ENCODE measurements at places on chromosomes 16 and 17.

GRCh38 chr17:75822800-75823166, 21.4 kb downstream of the UNC13D start:
- H3K4me3 ChIP-seq, result no peak overlapping the region
- peaks cover 53% of the 10 kb centered on the region for H3K36me3 ChIP-seq
- peaks cover 13% of the 10 kb centered on the region for H3K4me1 ChIP-seq

- H3K27me3 ChIP-seq, result no peaks in the 10 kb centered on the region
- no peak overlapping the region for H3K27ac ChIP-seq
- no peaks in the 10 kb centered on the region for H3K36me3 ChIP-seq
- H3K4me1 ChIP-seq, result no peaks in the 10 kb centered on the region
- no peak for DNase-seq
These were observed 21.5 kb downstream of the LPCAT2 start for GRCh38 chr16:55530316-55530856.

DNA sequence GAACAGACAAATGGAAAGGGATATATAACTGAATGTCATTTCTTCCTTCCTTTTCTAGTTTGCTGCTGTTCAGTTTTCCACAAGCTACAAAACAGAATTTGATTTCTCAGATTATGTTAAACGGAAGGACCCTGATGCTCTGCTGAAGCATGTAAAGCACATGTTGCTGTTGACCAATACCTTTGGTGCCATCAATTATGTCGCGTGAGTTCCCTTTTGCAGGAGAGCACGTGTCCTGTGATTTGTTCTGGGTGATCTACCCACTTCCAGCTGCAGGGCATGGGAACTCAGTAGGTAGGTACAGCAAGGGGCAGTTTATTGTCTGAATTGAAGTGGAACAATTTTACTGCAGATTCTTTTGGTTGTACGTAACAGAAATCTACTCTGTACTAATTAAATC, 8.8 kb downstream of the ITGAL start:
- peaks cover 28% of the 10 kb centered on the region for H3K4me1 ChIP-seq
- H3K4me3 ChIP-seq, result no peak overlapping the region
- H3K27ac ChIP-seq, result no peak overlapping the region

DNA sequence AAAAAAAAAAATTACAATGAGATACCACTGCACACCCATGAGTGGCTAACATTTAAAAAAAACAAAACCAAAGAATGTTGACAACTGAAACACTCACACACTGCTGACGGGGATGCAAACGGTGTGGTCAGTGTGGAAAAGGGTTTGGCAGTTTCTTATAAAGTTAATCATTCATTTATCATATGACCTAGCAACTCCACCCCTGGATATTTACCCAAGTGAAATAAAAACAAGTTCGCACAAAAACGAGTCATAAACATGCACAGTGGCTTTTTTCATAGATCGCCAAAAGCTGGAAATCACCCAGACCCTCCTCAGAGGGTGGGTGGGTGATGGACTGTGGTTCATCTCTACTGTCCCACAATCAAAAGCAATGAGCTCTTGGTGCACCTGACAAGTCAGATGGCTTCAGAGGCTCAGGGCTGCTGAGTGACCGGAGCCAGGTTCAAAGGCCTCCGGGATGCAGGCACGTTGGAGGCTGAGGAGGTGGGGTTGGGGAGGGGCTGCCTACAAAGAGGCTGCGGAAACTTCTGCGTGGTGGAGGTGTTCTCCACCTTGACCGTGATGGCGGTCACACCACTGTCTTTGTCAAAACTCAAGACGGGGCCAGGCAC, 14.2 kb downstream of the RAB40B start:
- H3K36me3 ChIP-seq, result peaks cover 3% of the 10 kb centered on the region
- H3K27me3 ChIP-seq, result no peaks in the 10 kb centered on the region
- no peak for DNase-seq
- H3K4me3 ChIP-seq, result no peak overlapping the region

DNA sequence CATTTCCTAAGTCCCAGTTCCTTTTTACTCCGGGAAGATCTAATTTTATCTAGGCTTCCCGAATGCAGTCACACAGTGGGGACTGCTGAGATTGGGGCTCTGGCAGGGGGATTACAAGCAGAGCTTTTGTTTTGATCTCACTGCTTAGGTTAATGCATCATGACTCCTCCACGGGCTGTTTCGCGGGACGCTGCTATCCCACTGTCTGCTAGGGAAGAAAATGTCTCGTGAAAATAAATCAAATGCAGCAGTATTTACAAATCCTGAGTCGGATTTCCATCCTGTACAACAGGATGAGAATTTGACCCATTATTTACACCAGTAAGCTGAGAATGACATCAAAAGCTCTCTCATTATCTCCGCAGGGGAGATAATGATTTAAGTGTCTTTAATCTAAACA, 83.8 kb downstream of the CDH11 start:
- H3K4me1 ChIP-seq, result no peaks in the 10 kb centered on the region
- H3K36me3 ChIP-seq, result no peaks in the 10 kb centered on the region
- no peak for DNase-seq
- no peaks in the 10 kb centered on the region for H3K27me3 ChIP-seq

GRCh38 chr16:48680881-48681280, 70.9 kb upstream of the N4BP1 start:
- peaks cover 17% of the 10 kb centered on the region for H3K27me3 ChIP-seq
- H3K36me3 ChIP-seq, result no peaks in the 10 kb centered on the region
- no peak for DNase-seq
- no peaks in the 10 kb centered on the region for H3K4me1 ChIP-seq
- no peak overlapping the region for H3K27ac ChIP-seq

GRCh38 chr16:29839822-29840221, 19.6 kb downstream of the MVP start:
- no peak for DNase-seq
- H3K36me3 ChIP-seq, result peaks cover 74% of the 10 kb centered on the region
- H3K27me3 ChIP-seq, result no peaks in the 10 kb centered on the region
- no peak overlapping the region for H3K27ac ChIP-seq
- no peak overlapping the region for H3K4me3 ChIP-seq
- H3K4me1 ChIP-seq, result no peaks in the 10 kb centered on the region

GRCh38 chr16:4615384-4616046, 827 bp upstream of the UBALD1 start:
- no peaks in the 10 kb centered on the region for H3K27me3 ChIP-seq
- H3K27ac ChIP-seq, result peak overlapping the region; percentile 92
- DNase-seq, result no peak

- peaks cover 36% of the 10 kb centered on the region for H3K36me3 ChIP-seq
- no peak for DNase-seq
- no peak overlapping the region for H3K27ac ChIP-seq
- no peaks in the 10 kb centered on the region for H3K27me3 ChIP-seq
These were observed 5.3 kb downstream of the PDK2 start for GRCh38 chr17:50100480-50100883.

DNA sequence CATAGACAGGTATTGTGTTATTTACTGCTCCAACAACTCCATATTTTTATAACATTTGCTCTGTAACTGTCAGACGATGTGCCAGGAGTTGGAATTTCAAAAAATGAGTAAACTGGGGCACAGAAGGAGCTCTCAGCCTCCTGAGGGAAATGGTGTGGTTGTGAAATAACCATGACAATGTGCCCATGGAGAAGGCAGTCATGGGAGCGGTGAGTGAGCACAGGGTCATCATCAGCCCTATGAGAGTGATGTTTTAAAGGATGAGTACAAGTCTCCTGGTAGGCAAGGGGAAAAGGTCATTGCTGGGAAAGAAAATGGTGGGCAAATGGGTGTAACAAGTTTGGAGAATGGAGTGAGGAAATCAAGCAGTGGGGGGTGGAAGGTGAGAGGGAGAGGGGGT, 115.0 kb upstream of the SEC14L1 start:
- DNase-seq, result no peak
- no peak overlapping the region for H3K27ac ChIP-seq
- no peaks in the 10 kb centered on the region for H3K27me3 ChIP-seq
- no peaks in the 10 kb centered on the region for H3K36me3 ChIP-seq
- H3K4me3 ChIP-seq, result no peak overlapping the region
- H3K4me1 ChIP-seq, result no peaks in the 10 kb centered on the region

GRCh38 chr17:80353718-80354275, 61.2 kb upstream of the ENDOV start:
- H3K27me3 ChIP-seq, result no peaks in the 10 kb centered on the region
- DNase-seq, result no peak
- no peak overlapping the region for H3K4me3 ChIP-seq
- H3K4me1 ChIP-seq, result no peaks in the 10 kb centered on the region
- H3K27ac ChIP-seq, result no peak overlapping the region

DNA sequence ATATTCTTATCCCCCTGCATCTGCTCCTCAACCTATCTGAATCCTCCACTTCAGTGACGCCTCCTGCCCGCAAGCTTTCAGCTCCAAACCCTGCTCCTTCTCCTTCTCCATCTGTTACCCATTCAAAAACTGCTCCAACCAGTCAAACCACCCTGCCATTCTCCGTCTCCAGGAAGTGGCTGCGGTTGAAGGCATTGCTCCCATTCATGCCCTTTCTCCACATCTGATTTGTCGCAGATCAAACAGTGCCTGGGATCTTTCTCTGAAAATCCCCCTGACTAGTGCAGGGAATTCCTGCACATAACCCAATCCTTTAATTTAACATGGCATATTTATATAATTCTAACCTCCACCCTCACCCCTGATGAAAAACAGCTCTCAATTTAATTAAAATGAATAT, 56.3 kb downstream of the SLFN5 start:
- H3K36me3 ChIP-seq, result peaks cover 5% of the 10 kb centered on the region
- no peak overlapping the region for H3K4me3 ChIP-seq
- H3K27me3 ChIP-seq, result peaks cover 20% of the 10 kb centered on the region
- no peaks in the 10 kb centered on the region for H3K4me1 ChIP-seq
- no peak for DNase-seq

DNA sequence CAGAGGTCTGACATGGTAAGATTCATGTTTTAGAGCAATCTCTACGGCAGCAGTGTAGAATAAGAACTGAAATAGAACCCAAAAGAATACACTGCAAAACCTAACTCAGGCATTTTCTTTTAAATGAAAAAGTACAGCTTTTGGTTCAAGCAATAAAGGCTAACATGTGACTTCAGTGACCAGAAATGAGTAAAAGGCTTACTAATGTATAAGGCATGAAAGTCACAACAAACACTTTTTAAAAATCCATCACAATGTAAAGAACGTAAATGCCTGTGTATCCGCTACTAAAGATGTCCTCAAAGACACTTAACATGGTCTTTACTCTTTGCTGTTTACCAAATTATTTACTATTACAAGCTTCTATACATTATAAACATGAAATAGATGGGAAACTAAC, 16.6 kb downstream of the KIAA0753 start:
- H3K4me1 ChIP-seq, result no peaks in the 10 kb centered on the region
- DNase-seq, result no peak
- H3K27ac ChIP-seq, result no peak overlapping the region
- H3K36me3 ChIP-seq, result peaks cover 70% of the 10 kb centered on the region
- no peaks in the 10 kb centered on the region for H3K27me3 ChIP-seq

DNA sequence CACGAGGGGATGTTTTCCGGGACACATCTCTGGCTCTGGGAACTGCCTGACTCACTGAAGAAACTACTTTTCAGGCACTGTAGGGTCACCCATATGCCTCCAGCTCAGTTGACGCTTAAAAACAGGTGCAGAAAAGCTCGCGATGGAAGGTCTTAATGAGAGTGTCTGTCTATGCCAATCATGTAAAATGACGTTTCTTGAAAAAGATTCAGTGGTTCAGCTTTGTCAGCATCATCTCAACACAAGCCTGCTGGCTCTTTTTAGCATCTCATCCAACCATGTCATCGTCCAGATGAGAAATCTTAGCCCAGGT, 27.5 kb downstream of the OR1D5 start:
- H3K36me3 ChIP-seq, result peaks cover 9% of the 10 kb centered on the region
- H3K4me3 ChIP-seq, result no peak overlapping the region
- DNase-seq, result no peak
- H3K27me3 ChIP-seq, result peaks cover 6% of the 10 kb centered on the region

DNA sequence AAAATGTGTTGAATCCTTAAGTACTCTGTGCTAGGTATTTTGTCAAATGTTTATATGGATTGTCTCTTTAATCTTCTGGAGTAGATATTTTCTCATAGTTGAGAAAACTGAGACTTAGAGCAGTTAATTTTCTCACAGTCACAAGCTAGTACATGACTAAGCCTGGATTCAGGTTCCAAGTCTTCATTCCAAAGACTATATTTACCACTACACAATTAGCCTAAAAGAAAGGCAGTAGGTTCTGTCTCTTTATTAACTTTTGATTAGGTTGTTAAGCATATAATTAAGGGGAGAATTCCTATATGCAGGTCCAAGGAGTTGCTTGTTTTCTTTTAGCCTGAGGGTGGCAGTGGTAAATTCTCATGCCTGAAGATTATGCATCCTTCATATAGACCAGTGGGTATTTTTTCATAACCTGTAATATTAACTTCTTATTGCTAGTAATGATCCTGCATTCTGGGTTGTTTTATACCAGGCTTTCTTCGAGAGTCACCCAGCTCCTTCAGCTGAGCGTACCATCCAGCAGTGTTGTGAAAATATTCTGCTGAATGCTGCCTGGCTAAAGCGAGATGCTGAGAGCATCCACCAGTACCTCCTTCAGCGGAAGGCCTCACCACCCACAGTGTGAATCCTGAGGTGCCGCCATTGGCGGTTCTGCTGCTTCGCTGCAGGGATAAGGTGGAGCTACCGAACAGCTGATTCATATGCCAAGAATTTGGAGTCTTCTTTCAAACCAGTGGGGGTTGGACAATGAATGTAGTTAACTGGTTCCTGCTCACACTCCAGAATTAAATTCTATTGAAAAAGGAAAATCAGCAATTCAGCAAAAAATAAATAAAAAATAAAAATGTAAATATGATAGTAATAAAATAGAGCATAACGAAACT, 28.2 kb upstream of the KPNB1 start:
- H3K36me3 ChIP-seq, result peaks cover 55% of the 10 kb centered on the region
- H3K27ac ChIP-seq, result no peak overlapping the region
- H3K4me1 ChIP-seq, result no peaks in the 10 kb centered on the region
- H3K4me3 ChIP-seq, result no peak overlapping the region
- DNase-seq, result no peak

DNA sequence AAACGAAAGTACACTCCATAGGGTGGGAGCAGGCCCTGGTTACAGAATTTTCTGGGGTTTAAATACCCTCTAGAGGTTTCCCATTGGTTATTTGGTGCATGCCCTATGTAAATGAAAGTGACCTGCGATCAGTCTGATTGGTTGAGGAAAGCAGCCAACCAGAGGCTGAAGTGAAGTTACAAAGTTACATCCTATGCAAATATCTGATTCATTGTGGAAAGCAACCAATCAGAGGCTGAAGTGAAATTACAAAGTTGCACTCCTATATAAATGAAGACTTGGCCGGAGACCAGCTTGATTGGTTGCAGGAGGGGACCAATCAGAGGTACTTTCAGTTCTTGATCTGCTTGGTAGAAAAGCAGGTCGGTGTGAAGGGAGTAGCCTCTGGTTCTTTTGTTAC, 24.4 kb downstream of the NAA60 start:
- peaks cover 39% of the 10 kb centered on the region for H3K4me1 ChIP-seq
- no peak overlapping the region for H3K4me3 ChIP-seq
- H3K36me3 ChIP-seq, result peaks cover 43% of the 10 kb centered on the region
- no peak for DNase-seq
- H3K27me3 ChIP-seq, result no peaks in the 10 kb centered on the region

GRCh38 chr17:28405632-28406472, at the start of gene SLC46A1:
TSS of gene SLC46A1 (minus strand) at chr17:28406212. CDS start at chr17:28406114, 98 bp downstream.
- H3K4me1 ChIP-seq, result peaks cover 8% of the 10 kb centered on the region
- peak; percentile 52 for DNase-seq
- H3K36me3 ChIP-seq, result no peaks in the 10 kb centered on the region
- H3K27me3 ChIP-seq, result peaks cover 4% of the 10 kb centered on the region
- H3K27ac ChIP-seq, result peak within 1 kb of the TSS; percentile 41

Measured in activated B cell treated with CpG ODN at 0.5 μM for 24 hours (primary cell).